Umbilical cord (tissue), 2 donors: ENCODE measurements at places on chromosomes 1 and 21. TPM values are rescaled to one million over a fixed set of nuclear protein-coding genes. Genes with fewer than 3 reads are reported as not detected.
A peak's percentile ranks its signal among the peaks of the same experiment; 100 is the strongest.

Gene GPR25
- not detected for total RNA-seq

Gene FLG
- 1.7 TPM for total RNA-seq

Gene REG4
- 0.48 TPM for total RNA-seq

Gene C4BPA
- total RNA-seq: 3.6 TPM

Gene PTGS2
- 113 TPM for total RNA-seq

Gene SPRR2B
- total RNA-seq: not detected

Gene OVAAL
- 0.96 TPM for total RNA-seq

Gene EPRS1
- 143 TPM for total RNA-seq

DNA sequence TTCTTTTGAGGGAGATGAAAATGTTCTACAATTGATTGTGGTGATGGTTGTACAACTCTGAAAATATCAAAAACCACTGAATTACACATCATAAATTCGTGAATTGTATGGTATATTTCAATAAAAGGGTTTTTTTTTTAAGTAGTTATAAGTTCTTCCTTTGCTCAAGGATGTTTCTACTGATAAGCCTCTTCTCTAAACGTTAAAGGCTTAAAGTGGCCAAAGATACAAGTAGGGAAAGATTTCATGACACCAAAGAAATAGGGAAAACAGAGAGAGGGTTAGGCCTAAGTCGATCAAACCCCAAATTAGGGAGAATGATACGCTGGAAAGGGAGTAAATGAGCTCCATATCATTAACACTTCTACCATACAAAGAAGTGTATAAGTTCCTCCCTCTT, 4.1 kb downstream of the KDM5B start:
- no peak for DNase-seq

DNA sequence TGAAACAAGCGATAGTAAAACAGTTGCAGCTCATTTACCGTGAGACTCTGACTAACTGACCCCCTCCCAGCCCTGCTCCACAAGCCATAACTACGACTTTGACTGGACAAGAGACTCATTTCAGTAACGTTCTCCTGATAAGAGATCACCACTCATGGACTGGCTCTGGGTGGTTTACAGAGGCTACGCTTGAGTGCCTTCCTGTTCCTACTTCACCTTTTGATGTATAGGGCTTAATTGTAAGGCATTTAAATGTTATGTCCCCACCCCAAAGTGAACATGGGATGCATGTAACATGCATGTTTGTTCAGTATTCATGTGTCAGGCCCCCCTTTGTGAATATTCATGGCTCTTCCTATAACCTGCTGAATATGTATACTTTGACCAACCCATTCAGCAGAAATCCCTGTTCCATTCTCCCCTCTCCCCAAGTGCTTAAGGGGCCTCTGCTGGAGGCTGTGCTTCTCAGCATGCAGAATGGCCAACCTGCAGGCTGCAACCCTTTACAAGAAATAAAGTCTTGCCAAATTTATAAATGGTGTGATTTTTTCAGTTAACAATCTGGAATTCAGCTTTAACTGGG, 50.7 kb upstream of the SPOCD1 start:
- no peak for DNase-seq

GRCh38 chr1:241606544-241606943, 33.6 kb downstream of the CHML start:
- no peak for DNase-seq

- DNase-seq: no peak
These were observed 49.5 kb upstream of the IFFO2 start for GRCh38 chr1:19006000-19006399.

GRCh38 chr1:29975036-29975694, 738.8 kb downstream of the PTPRU start:
- DNase-seq: peak; percentile 28

- no peak for DNase-seq
These were observed 249.6 kb downstream of the COL11A1 start for GRCh38 chr1:102858695-102859094.

- no peak for DNase-seq
These were observed 37.2 kb downstream of the ZFYVE9 start for GRCh38 chr1:52179073-52179472.

DNA sequence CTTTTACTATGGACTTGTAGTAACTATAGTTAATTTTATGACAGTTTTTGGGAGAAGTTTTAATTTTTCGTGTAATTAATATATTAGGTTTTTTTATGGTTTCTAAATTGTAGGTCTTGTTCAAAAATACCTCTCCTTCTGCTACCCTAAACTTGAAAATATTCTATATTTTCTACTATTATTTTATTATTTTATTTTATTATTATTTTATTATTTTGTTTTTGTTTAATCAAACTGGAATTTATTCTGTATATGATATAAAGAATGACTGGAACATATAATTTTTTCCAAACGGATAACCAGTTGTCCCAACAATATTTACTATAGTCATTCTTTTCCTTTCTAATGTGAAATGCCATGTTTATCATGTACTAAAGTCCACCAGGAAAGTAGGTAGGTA, 17.1 kb upstream of the AGO4 start:
- DNase-seq: no peak

GRCh38 chr1:198909973-198910372, 271.1 kb downstream of the PTPRC start:
- no peak for DNase-seq

DNA sequence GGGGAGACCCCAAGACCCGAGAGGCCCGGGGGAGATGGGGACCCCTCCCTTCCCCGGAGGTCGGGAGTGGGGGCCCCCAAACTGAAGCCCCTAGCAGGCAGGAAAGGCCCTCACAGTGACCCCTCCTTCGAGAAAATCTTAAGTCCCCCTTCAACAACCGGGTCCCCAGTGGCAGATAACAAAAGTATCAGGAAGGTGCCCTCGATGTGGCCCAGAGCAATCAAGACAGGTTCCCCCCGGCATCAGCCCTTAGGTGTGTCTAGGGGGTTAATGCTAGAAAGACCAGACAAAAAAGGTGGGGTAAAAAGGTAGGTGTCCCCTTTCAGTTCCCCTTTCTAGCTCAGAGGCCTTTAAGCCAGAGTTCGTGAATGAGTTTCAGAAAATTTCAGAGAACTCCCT, 282 bp upstream of the ECE1 start:
- no peak for DNase-seq

- DNase-seq: no peak
These were observed 22.1 kb downstream of the CDA start for GRCh38 chr1:20610970-20611369.

GRCh38 chr21:38651570-38651969, 153.3 kb upstream of the ERG start:
- no peak for DNase-seq

- DNase-seq: no peak
These were observed 71.3 kb upstream of the DNAJC6 start for GRCh38 chr1:65238010-65238409.

- DNase-seq: no peak
These were observed 56.3 kb downstream of the NVL start for GRCh38 chr1:224273641-224274040.

- no peak for DNase-seq
These were observed 151.8 kb downstream of the EIF4G3 start for GRCh38 chr1:21024918-21025317.

DNA sequence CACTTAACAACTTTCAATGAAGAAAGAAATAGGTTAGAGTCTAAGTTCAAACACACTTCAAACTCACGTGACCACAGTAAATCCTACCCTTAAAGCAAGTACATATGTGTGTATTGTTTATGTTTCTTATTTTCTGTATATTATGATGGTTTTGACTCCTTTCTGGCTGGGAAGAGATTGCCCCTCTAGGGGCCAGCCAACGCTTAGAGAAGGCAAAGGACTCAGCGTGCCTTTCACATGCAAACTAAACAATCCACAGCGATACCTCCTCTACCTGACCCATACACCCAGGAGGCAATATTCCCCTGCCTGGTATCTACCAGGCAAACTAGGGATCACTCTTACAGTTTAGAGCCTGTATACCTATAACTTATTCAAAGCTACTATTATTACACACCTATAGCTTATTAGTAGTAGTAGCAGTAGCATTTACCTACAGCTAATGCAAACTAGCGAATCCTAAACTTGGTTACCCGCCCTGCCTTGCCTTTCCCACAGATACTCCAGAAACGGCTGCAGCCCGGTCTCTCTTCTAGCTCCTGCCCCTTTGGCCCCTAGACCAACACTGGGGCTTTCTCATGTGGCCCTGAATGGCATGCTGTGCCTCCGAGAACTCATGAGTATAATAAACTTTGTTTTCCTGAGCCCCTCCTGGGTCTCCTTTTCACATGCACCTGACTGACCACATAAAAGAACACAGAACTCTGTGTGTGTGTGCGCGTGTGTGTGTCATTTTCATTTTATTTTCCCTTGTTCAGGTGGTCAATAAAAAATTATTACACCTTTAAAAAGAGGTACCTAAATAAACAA, 14.0 kb downstream of the NRIP1 start:
- no peak for DNase-seq

GRCh38 chr1:195789321-195789720, 818.9 kb downstream of the KCNT2 start:
- no peak for DNase-seq

DNA sequence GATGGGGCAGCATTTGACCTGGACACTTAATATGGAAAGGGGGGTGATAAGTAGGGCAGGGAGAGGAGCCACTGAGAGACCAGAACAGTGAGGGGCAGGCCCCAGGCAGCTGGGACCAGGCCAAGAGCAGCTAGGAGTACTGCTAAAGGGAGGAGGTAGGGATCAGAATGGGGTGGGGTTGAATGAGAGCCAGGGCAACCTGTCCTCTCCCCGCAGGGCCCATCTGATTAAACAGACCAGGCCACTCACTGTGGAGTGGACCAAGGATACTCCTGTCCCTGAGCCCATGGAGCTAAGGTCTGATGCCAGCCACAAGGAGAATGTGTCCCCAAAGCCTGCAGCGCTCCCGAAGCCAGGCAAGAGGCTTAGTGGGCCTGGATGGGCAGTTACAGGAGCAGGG, 2.1 kb downstream of the C1orf167 start:
- DNase-seq: no peak

GRCh38 chr21:41349619-41350390, 12.0 kb upstream of the MX2 start:
- DNase-seq: no peak

DNA sequence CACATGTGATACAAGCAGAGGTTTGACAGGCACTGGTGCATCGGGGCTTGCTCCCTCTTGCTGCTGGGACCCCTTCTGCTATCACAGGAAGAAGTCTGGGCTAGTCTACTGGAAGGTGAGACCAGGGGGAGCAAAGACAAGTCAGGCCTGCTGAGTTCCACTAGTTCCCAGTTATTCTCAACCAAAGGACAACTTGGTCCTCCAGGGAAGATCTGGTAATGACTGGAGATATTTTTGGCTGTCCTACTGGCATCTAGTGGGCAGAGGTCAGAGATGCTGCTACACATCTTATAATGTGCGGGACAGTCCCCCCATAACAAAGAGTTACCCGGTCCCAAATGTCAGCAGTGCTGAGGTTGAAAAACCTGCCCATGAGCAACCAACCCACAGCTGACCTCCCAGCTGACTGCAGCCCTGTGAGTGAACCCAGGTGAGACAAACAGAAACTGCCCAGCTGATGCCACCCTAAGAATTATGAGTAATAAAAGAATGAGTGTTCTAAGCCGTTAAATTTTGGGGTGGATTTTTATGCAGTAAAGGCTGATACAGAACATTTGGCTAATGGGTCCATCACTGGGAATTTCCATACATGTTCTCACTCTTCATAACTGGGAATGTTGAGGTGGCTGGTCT, 71.6 kb downstream of the NENF start:
- DNase-seq: no peak

DNA sequence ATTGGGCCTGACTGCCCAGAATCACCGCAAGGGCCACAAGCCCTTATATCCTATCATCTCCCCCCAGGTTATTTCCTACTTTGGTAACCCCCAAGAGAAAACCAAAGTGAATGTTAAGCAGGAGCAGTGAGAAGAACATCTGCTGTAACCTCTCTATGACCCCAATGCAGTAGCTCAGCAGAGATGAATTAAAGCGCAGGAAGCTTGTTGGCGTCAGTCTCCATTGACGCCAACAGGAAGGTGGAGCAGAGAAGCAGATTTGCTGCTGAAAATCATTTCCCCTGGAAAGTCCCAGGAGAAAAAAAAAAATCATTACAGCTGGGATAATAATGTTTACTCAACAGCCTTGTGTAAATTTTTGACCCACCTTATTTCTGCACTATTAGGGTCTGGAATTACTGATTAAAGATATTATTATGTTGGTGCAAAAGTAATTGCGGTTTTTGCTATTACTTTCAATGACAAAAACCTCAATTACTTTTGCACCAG, 33.2 kb upstream of the FAM163A start:
- DNase-seq: peak; percentile 66
